AG04449 (cell line): ENCODE measurements at places on chromosomes 4 and X.

GRCh38 chrX:129622757-129623301, 31.9 kb downstream of the APLN start:
- DNase-seq = no peak

GRCh38 chr4:128675083-128675482, 134.4 kb upstream of the JADE1 start:
- no peak for DNase-seq

DNA sequence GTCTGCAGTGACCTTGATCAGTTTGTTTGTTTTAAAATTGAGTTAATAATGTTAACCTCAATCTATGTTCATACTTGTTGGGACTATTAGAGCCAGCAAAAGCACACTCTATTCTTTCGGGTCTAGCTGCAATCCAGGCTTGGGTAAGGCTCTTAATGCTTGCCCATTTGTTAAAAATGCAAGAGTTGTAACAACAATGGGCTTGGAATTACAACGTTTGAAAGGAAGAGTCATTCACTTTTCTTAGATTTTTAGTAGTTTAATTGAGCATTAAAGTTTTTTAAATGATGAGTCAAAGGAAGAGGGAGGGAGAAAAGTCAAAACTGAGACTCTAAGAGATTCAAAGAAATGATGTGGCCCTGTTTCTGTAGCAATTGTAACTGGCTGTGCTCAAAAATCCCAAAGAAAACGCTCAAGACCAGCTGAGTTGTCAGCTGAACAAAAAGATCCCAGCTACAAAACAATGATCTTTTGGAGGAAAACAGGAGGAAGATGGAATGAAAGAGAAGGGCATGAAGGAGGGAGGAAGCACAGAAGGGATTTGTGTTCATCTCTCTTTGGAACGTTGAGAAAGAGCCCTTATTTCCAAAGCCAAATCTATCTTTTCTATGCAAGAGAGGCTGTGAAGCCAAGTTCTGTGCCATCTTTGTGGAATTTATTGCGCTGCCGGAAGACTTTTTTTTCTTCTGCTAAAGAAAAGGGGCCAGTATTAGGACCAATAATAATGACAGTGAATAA, 5.5 kb downstream of the SCD5 start:
- no peak for DNase-seq

DNA sequence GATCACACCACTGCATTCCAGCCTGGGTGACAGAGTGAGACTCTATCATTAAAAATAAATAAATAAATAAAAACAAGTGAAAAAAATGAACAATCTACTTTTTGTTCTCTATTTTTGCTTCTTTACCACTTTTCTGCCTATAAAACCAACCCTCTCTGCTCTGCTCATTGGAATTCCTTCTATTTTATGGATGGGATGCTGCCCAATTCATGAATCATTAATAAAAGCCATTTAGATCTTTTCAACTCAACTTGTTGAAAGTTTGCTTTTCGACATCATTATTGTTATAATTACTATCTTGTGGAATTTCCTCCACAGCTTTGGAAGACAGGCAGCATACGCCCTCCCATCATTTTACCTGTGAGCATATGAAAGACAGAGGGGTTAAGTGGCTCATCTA, 52.1 kb upstream of the SMIM10 start:
- DNase-seq = no peak

GRCh38 chr4:31474221-31474620, 754.1 kb downstream of the PCDH7 start:
- DNase-seq = no peak

DNA sequence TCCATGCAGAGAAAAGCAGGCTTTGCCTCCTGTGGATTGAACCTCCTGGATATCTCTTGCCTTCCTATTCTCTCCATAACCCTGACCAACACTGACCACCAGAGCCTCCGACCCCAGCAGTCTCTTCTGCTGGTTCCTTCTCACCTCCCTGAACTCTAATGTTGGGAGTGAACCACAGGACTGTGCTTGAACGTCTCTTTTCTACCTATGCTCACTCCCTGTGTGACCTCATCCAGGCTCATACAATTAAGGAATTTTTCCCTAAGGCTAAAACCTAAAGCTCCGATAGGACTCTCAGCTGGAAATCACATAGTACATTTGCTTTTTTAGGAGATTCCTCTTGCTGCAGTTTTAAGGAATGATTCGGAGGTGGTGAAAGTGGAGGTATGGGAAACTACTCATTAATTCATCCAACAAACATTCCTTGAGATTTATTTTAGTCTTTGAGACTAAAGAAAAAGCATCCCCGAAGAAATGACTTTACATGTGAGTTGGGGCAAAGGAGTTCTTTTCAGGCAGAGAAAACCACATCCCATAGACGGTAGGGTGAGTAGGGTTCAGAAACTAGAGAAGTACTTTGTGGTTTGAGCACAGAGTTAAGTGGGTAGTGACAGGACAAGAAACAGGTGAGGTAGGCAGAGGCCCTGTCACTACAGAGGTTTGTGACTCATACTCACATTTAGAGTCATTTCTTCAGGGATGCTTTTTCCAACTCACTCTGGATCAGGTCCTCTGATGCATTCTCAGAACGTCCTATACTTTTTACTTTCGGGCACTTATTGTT, 30.8 kb downstream of the NDNF start:
- DNase-seq = no peak
